ENCODE measurements at places on chromosomes 2 and 18.

DNA sequence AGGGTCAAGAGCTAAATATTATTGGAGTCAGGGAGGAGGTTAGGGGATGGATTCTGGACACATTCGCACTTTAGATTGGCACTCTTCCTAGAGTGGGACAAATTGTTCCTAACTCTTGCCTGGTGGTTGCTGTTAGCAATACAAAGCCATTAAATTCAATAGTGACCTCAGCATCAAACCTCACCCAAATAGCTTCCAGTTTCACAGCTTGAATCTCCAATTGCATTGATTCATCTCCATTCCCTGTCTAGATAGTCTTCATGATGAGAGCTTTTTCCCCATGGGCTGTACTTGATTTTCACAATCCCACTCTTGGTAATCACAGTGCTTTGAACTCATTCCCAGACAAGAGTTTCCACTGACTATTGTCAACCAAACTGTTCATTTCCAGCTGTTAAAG lies 585.9 kb upstream of the SYT4 start:
- DNase-seq = no peak

DNA sequence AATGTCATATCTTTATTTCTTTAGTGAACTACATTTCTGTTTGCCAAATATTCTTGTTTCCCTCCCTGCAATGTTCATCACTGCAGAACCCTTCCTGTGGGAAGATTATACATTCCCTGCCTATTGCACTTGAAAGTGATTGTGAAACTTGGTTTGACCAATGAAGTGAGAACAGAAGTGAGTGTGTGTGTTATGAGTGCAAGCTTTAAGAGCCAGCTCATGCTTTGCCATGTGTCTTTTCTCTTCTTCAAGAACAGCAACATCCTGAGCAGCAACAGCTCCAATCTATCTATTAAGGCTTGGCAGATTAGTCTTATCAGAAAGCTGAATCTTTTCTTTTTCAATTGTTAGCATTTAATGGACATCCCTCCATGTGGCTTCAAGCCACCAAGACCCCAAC lies 42.0 kb upstream of the UBE2E3 start:
- no peak for DNase-seq

- DNase-seq = peak; percentile 65
Measured at GRCh38 chr18:24118750-24119577, 19.9 kb upstream of the CABYR start.

GRCh38 chr2:158841850-158842249 lies 46.7 kb downstream of the DAPL1 start:
- DNase-seq = no peak

DNA sequence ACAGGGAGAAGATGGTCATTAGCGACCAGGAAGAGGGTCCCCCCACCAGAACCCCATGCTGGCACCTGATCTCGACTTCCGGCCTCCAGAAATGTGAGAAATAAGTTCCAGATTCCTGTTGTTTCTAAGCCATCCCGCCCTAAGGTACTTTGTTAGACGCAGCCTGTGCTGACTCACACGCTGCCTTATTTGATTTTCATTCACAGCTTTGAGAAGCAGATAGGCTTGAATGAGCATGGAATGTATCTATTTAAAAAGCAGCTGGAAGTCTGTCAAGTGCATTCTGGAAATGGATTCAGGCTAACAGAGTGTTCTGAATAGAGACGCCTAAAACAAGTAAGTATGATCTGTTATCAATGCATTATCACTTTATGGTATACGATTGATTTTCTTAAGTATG lies 8.3 kb upstream of the IL1R2 start:
- no peak for DNase-seq

DNA sequence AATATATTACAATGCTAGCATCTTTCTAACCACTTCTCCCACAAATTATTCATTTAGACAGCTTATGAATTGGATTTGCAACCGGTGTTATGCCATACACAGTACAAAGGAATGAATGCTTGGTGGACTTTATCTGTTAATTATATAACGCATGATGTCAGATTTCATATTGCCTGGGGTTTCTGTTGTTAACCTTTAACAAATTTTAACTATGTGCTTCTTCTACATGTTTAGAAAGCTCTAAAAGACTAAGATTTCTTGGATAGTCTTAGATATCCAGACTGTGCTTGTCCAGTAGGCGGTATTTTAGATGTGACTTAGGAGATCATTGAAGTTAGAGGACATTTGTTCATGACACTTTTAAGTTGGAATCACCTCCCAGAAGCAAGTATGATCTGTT lies 976.3 kb downstream of the TMEM182 start:
- no peak for DNase-seq

- DNase-seq = no peak
Measured at GRCh38 chr2:65514555-65515195, 82.3 kb upstream of the SPRED2 start.

- no peak for DNase-seq
Measured at GRCh38 chr2:27715318-27716210, 51.9 kb downstream of the SLC4A1AP start.

- no peak for DNase-seq
Measured at GRCh38 chr18:10035281-10035991, 121.6 kb downstream of the VAPA start.

GRCh38 chr2:129738799-129739198 lies 240.7 kb upstream of the RAB6C start:
- no peak for DNase-seq

- no peak for DNase-seq
Measured at GRCh38 chr2:153770359-153770991, 101.2 kb upstream of the GALNT13 start.

DNA sequence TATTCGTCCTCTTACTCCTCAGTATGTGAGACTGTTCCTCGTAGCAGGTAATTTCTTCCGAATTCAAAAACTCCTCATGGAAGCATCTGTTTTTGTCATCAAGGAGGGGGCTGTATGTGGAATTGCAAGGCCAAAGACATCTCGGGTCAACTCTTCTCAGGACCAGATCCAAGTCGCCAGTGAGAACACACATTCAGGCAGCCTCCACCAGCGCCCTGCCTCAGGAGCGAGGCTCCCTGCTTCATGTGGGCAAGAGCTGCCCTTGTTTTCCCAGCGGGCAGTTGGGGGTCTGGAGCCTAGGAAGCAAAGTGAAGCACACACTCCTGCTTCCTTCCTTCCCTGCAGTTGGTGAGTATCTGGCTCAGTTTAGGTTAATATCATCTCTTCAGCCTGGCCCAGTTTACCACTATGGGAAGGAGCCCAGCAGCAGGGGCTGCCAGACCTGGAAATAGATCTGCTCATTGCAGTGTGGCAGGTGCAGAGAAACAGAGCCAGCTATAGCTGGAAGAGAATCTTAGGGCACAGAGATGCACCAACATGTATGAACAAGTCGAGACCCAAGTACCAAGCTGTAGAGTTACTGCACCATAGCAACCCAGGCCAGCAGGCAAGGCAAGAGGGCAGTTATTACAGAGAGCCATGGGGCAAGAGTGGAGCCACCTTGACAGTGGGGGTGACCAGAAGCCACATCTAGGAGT lies 25.3 kb downstream of the TMEM127 start:
- DNase-seq = no peak

DNA sequence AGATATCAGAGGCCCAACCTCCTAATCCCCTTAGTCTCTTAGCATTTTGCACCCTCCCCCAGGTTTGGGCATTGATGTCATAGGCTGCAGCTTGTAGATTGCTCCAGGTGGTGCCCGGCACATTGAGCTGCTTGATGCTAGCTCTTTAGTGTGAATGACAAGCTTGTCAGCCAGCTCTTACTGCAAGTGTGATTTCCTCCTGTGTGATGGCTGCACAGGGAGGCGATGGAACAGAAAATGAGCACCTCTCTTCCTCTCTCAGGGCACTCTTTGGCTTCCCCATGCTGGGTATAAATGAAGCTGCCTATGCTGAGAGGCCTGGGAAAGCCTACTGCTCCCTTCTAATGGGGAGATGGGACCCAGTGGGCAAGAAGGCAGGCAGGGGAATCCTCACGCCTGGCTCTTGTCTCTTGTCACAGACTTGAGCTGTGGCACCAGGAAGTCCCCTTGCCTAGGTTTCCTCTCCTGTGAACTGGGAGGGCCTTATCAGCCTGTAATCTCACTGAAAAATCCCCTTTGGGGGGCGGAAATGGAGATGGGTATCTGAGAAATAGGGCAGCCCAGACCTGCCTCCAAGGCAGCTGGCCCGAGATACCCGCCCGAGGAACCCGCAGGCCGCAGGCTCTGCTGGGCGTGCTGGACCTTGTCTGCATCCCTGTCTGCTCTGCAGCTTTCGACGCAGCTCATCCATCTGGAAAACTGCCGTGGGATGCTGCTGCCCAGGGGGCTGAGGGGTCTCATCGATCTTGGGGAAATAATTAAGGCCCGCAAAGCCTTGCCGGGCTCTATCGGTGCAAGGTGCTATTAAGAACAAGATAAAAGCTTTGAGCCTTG lies 163.5 kb upstream of the CXCR4 start:
- no peak for DNase-seq

- DNase-seq = no peak
Measured at GRCh38 chr2:190334479-190335224, 8.7 kb upstream of the INPP1 start.
